ENCODE measurements at places on chromosomes 6 and 20.

- peak; percentile 76 for DNase-seq
Measured at GRCh38 chr6:108942556-108943492, 94.6 kb downstream of the ARMC2 start.

- DNase-seq = no peak
Measured at GRCh38 chr6:49730251-49730650, 13.9 kb downstream of the CRISP3 start.

DNA sequence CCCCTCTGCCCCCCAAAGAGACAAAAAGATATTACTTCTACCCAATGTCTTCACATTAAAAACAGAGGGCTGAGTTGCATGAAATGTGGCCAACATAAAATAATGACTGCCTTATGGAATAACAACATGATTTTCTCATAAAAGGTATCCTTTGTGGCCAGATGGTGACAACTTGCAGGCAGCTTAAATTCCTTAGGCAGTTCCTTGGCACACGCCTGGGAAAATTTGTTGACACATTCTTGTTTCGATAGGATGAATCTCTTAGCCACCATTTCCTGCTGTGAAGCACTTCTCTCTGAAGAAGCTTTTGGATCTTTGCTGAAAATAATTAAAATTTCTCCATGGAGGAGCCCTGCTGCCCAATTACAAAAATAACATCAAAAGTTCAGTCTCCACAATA, 109.0 kb upstream of the COL21A1 start:
- DNase-seq = no peak

GRCh38 chr20:8757146-8757545, 311.7 kb upstream of the PLCB4 start:
- no peak for DNase-seq
